Stimulated activated CD4-positive, alpha-beta T cell treated with anti-CD3 and anti-CD28 coated beads, Interleukin-15, amount 100 ng/mL, for 24 hours (primary cell): ENCODE measurements at places on chromosomes 3 and 15.

DNA sequence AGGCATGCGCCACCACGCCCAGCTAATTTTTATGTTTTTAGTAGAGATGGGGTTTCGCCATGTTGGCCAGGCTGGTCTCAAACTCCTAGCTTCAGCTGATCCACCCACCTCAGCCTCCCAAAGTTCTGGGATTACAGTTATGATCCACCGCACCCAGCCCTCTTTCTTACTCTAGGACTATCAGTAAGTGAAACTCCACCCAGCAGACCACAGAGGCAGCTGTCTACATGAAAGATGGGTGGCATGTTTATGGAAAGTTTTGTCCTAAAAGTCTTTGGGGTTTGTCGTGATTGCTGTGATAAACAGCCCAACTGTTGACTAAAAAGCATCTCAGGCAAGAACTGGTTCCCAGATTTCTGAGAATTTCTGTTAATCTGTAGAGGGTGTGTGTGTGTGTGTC lies 10.9 kb downstream of the ARL6IP5 start:
- DNase-seq: peak; percentile 48

DNA sequence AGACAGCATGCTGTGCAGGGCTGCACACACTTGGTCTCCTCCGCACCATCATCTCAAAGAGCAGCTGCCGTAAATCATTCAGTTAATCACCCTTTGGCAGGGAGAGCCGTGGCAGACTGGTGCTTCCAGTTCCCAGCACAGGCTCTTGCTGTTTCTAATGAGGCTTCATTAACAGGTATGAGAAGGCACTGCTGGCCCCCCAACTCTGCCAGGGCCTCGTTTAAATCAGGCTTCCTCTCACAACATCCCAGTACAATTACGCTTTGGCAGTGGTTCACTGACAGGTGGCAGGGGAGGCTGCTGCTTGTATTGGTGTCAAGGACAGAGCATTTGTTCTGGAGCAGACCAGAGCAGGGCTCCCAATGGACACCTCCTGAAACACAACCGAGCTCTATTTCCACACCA lies 77.1 kb downstream of the BFSP2 start:
- no peak for DNase-seq

DNA sequence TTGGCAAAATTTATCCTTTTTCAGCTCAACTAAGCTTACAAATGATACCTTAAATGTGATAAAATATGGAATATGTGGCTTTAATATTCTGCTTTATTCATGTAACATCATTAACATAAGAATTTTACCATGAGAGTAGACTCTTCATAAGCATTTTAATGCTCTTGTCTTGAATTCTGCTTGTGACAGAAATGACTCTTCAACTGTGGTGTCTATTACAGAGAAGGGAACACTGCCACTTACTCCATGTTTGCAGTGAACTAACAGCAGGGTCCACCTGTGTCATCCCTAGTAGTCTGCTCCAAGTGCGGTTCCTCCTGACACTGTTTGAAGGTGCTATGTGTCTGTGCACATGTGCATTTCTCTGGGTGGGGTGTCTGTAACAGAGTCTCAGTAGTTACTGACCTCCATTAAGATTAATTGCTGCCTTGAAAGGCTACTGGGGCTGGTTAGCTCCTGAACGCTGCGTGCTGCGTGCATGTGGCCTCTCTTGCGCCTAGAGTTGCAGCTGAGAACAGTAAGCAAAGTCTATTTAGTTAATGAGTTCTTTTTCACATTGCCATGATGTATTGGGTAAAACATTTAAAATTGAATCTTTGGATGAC lies 8.3 kb downstream of the LSM3 start:
- DNase-seq: no peak

DNA sequence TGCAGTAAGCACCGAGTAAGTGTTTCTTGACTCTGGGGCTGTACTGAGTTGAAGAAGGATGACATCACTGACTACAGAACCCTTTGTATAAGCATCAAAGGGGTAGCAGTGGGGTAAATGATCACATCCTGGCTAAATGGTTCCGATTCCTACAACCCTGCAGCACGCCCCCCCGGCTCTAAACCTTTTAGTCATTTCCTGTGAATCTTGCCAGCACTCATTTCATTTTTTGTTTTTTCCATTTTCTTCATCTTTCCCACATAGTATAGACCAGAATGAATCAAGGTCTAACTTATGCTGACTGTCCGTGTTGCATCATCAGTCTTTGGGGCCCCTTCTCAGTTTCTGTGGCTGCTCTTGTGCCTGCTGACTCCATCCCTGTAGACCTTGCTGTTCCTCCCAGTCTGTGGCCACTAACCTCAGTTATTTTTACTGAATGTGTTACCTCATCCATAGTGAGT lies 383.1 kb upstream of the TPRG1 start:
- DNase-seq: peak; percentile 86

GRCh38 chr15:63904042-63904441 lies 70.3 kb upstream of the HERC1 start:
- no peak for DNase-seq

DNA sequence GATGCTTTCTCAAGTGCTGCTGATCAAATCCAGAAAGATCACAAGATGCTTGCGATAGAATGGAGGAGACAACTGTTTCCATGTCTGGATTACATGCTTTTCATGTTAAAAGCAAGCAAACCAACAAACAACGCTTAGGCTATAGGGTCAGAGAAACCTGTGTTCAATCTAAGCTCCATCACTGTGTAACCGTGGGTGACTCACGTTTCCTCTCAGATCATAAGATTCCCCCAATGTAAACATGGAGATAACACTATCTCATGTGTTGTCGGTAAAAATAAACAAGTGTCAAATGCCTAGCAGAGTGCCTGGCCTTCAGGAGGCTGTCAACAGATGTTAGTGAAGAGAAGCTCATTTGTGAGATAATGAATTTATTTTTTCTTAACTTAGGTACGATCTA lies 907.8 kb downstream of the NTRK3 start:
- no peak for DNase-seq

GRCh38 chr3:115792206-115792955 lies 169.1 kb downstream of the GAP43 start:
- DNase-seq: peak; percentile 21

DNA sequence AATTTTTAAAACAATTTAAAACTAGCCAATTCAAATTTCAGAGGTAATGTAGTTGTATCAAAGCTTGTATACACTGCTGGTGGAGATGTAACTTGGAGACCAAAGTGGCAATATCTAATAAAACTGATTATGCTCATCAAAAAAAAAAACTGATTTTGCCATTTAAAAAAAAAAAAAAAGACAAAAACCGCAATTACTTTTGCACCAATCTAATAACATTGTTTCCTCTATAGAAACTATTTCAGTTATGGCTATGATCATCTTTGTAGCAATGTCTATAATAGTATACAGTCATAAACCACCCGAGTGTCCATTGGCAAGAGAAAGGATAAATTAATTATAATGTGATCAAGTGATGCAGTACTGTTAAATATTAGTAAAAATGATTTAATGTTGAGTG lies 149.3 kb upstream of the SEMA6D start:
- no peak for DNase-seq

GRCh38 chr15:78873793-78874765 lies 1.4 kb downstream of the MORF4L1 start:
- DNase-seq: peak; percentile 52

DNA sequence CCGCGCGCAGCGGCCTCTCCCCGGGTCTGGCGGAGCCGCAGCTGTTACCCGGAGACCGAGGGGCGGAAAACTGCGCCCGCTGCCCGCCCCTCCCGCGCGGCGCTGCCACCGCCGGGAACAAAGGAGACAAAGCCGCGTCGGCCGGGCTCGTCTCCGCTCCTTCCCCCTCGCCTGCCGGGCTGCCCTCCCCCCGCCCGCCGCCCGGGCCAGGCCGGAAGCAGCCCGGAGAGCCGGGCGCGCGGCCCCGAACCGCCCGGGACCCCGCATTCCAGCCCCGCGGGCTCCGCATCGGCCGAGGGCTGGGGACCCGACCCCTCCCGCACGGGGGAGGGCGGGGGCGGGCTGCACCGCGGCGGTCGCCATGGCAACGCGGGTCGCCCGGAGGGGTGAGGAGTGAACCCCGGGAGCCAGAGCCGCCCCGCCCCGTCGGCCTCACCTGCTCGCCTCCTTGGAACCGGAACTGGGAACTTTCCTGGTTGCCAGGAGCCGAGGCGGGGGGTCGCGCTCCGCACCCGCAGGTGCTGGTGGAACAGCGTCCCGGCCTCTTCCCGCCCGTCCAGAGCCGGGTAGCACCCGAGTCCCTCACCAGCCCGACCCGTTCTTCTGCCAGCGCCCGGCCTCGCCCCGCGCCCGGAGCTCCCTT lies 448 bp downstream of the PLXNB1 start:
- peak; percentile 70 for DNase-seq

DNA sequence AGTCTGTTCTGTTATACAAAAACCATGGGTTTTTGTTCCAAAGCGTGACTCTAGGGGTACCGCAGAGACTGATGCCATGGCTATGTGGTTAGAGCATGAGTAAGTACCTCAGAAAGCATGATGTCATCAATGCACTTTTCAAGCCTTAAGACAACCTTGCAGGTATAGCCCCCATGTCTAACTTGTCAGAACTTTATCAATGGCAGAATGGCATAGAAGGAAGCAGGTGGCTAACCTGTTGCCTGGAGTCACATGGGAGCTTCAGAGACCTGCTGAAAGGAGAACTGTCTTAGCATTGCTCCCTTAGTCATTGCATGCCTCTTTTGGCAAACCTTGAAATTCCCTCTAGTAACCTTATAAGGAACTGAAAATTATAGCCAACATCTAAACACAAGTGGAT lies 52.5 kb downstream of the EOMES start:
- DNase-seq: no peak

- peak; percentile 75 for DNase-seq
Observed at GRCh38 chr15:74725845-74726773, 781 bp upstream of the CYP1A1 start.

DNA sequence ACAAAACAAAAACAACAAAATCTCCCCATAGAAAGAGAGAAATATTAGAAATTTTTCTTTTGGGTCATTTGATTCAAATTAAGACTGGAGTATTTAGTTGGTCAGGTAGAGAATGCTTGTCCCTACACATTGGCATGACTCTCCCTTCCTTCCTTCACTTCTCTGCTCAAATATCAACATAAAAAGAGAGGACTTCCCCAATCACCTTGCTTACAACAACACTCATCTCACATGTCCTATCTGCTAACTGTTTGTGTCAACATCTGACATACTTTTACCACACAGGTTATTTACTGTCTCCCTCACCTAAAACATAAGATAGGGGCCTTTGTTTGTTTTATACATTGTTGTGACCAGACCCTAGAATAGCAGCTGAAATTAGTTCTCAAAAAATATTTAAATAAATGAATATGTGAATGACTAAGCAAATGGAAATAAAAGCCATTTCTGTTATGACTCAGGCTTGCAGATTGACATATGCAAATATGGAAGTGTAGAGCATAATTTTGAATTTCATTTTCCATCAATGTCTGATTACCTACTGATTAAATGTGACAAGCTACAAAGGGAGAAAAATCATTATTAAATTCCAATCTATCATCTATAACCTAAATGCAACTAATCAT lies 304.8 kb downstream of the CTNNB1 start:
- DNase-seq: no peak

DNA sequence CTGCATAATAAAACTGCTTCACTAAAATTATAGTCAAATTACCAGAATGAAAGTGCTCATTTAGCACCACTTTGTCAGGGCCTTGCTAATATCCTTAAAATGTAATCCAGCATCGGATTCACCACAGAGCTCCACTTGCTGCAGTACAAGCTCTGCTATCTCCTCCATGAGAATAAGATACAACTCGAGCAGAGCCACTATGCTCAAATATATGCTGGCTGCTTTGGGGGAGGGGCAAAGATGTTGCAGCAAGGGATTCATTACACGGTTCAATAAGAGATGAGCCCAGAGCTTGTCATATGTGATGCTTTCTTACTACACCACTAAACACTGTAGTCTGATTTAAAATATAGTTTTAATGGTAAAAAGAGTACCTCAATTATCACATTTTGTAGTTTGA lies 72.2 kb downstream of the DLG1 start:
- DNase-seq: no peak

DNA sequence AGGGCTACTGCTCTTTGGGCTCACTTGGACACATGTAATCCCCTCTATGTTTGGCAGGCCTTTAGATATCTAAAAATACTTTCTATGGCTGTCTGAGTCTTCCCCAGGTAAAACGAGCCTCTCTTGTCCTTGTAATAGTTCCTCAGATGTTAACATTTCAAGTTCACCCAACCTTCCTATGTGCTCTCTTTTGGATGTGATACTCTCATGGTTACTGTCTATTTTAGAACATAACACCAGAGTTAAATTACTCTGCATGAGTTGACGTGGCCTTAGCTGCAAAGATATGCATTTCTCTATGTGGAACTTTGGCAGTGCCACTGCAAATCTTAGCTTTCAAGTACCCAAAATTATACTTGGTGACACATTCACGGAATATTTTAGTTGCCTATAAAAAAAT lies 31.9 kb upstream of the CSPG5 start:
- no peak for DNase-seq
